ENCODE measurements at places on chromosomes 1 and 21.

DNA sequence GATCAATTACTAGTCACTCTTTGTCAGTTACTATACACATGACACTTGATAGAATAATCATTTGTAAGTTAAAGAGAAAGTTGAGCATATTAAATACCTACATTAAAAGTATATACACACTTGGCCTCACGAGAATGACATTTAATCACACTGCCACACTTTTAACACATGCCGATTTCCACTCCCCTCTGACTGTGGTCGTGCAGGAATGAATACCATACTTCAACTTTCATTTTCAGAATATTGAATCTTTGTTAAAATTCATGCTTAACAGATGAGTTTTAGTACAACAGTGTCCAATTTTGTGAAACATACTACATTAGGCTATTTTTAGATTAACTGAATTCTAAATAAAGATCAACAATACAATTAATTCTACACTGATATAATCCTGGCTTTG is 78.2 kb upstream of the SDC3 start:
- no peak for DNase-seq

DNA sequence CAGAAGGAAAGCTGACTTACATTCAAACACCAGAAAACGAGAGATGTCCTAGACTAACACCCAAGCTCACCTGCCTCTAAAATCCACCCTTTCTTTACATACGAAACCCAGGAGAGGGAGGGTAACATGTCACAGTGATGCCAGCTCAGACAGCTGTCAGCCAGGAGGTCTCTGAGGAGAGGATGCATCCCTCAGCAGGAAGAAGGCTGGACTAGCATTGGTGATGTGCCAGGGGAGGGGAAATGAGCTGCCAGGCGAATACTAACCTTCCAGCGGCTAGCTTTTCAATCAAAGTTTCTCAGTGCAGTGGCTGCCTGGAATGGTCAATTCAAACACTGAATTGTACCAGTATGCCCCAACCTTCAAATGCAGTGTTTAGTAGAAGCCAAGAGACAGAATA is 3.6 kb upstream of the UBE2G2 start:
- no peak for DNase-seq

GRCh38 chr1:18798946-18799345 is 60.5 kb downstream of the TAS1R2 start:
- no peak for DNase-seq

- no peak for DNase-seq
Observed at GRCh38 chr1:239884796-239885195, 206.9 kb upstream of the FMN2 start.

GRCh38 chr1:7113822-7114221 is 328.6 kb downstream of the CAMTA1 start:
- DNase-seq, result no peak

GRCh38 chr1:46277658-46278373 is 25.6 kb downstream of the LRRC41 start:
- no peak for DNase-seq

DNA sequence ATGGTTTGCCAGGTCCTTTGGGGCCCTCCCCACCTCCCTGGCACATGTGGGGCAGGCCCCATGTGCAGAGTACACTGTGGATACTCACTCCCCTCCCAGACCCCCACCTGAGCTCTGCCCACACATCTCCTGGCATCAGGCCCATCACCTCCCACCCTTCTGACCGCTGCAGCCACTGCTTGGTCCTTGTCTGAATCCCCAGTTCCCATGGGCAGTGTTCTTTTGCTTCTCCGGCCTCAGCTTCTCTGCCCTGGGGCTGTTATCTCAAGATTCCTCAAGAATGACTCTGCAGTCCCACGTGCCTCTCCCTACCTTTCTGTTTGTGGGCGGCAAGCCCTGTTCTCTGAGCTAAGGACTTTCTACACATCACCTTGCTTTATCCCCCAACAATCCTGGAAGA is 187.7 kb upstream of the EDN2 start:
- no peak for DNase-seq

DNA sequence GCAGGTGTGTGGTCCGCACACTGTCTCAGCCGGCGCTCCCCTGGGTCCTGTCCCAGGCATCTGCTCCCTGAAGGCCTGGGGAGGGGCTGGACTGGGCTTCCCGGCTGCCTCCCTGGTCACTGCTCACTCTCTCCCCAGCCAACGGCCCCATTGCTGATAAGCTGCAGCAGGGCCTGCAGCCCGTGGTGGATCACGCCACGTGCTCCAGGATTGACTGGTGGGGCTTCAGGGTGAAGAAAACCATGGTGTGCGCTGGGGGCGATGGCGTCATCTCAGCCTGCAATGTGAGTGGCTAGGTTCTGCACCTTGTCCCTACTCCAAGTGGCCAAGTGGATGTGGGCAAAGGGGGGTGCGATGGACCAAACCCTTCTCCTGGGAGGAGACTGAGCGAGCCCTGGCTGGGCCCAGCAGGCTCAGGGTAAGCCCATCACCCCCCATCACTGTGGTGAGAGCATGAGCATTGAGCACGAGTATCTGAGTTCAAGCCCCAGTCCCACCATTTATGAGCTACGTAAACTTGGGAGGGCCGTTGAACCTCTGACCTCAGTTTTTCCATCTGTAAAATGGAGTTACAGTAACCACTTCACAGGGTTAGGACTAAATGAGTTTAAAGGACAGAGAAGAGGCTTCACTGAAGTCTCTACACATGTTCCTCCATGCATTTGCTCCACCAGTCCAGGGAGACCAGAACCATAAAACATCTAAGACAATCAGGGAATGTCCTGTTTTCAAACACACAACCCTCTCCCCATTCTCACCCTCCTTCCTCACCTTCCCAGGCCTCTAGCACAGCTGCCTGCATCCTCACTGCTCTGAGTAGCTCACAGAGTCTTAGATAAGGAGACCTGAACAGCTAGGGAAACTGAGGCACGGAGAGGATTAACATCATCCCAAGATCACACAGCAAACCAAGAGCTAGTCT is 6.5 kb downstream of the CTRC start:
- no peak for DNase-seq

GRCh38 chr1:165452336-165453130 is 7.6 kb upstream of the RXRG start:
- no peak for DNase-seq
